ENCODE measurements at places on chromosomes 16 and 17. TPM values are rescaled to one million over a fixed set of nuclear protein-coding genes. Genes with fewer than 3 reads are reported as not detected.

- H3K27ac ChIP-seq = peak overlapping the region; percentile 69
- no peak overlapping the region for H3K4me3 ChIP-seq
- H3K36me3 ChIP-seq = no peaks in the 10 kb centered on the region
Observed at GRCh38 chr17:66459811-66460270, 157.4 kb downstream of the PRKCA start.

GRCh38 chr16:80664786-80665185 is 124.0 kb downstream of the DYNLRB2 start:
- no peak overlapping the region for H3K27ac ChIP-seq
- no peak overlapping the region for H3K4me3 ChIP-seq
- no peaks in the 10 kb centered on the region for H3K36me3 ChIP-seq
- H3K27me3 ChIP-seq = no peaks in the 10 kb centered on the region

GRCh38 chr16:72105978-72106377 is 12.3 kb downstream of the DHX38 start:
- no peaks in the 10 kb centered on the region for H3K27me3 ChIP-seq
- H3K4me3 ChIP-seq = no peak overlapping the region
- no peak for DNase-seq
- H3K4me1 ChIP-seq = no peaks in the 10 kb centered on the region
- H3K27ac ChIP-seq = no peak overlapping the region

- peaks cover 4% of the 10 kb centered on the region for H3K27me3 ChIP-seq
- H3K27ac ChIP-seq = no peak overlapping the region
- no peak for DNase-seq
- H3K4me1 ChIP-seq = no peaks in the 10 kb centered on the region
- no peak overlapping the region for H3K4me3 ChIP-seq
- H3K36me3 ChIP-seq = no peaks in the 10 kb centered on the region
Observed at GRCh38 chr17:60145006-60145935, 4.5 kb upstream of the CA4 start.

DNA sequence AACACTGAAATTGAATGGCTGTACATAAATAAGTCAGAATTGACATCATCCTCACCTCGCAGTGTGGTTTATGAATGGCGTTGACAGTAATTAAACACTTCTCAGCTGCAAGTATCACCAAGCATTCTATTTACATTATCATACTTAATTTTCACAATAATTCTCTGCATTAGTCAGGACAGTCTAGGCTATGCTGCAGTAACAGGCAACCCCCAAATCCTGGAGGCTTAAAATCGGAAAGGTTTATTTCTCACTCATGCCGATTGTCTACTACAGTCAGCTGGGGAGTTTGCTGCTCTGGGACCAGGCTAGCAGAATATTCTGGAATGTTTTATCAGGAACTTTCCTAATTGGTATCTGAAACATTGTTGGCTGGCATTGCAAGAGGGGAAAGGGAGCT is 493.2 kb upstream of the ERCC4 start:
- no peaks in the 10 kb centered on the region for H3K27me3 ChIP-seq
- H3K27ac ChIP-seq = no peak overlapping the region
- H3K36me3 ChIP-seq = no peaks in the 10 kb centered on the region
- H3K4me1 ChIP-seq = no peaks in the 10 kb centered on the region
- H3K4me3 ChIP-seq = no peak overlapping the region
- no peak for DNase-seq

DNA sequence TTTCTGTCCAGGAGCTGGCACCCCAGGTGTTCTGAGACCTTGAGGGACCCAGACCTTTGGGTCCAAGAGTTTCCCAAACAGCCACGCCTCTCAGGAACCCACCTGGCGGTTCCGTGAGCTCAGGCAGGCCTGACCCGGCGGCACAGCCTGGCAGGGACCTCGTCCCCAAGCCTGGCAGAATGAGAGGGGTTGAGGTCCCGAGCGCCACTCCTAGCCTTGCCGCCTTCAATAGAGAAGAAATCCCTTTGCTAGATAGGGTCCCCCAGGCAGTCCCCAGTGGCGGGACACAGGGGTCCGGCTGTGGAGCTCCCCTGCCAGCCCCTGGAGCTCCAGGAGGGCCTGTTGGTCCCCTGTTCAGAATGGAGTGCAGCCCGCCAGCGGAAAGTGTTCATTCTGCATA is 10.5 kb upstream of the CLEC18A start:
- no peak overlapping the region for H3K27ac ChIP-seq
- H3K4me3 ChIP-seq = no peak overlapping the region
- DNase-seq = peak; percentile 29
- H3K27me3 ChIP-seq = no peaks in the 10 kb centered on the region
- H3K36me3 ChIP-seq = no peaks in the 10 kb centered on the region
- no peaks in the 10 kb centered on the region for H3K4me1 ChIP-seq

GRCh38 chr16:50480206-50480605 is 68.0 kb upstream of the NKD1 start:
- no peaks in the 10 kb centered on the region for H3K4me1 ChIP-seq
- H3K27me3 ChIP-seq = no peaks in the 10 kb centered on the region
- no peak for DNase-seq

DNA sequence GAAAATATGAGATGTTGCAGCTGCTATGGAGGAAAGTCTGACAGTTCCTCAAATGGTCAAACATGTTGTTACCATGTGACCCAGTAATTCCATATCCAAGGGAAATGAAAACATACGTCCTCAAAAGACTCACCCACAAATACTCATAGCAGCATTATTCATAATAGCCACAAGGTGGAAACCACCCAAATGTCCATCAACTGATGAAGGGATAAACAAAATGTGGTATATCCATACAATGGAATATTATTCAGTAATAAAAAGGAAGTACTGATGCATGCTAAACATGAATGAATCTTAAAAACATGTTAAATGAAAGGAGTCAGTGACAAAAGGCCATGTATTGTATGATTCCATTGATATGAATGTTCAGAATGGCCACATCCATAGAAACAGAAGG is 140.2 kb downstream of the PITPNC1 start:
- no peak overlapping the region for H3K4me3 ChIP-seq
- no peak overlapping the region for H3K27ac ChIP-seq
- peaks cover 3% of the 10 kb centered on the region for H3K4me1 ChIP-seq
- no peaks in the 10 kb centered on the region for H3K27me3 ChIP-seq

GRCh38 chr17:63629627-63630026 is 7.4 kb downstream of the MAP3K3 start:
- H3K4me3 ChIP-seq = no peak overlapping the region
- DNase-seq = no peak
- H3K4me1 ChIP-seq = peaks cover 3% of the 10 kb centered on the region
- H3K27me3 ChIP-seq = no peaks in the 10 kb centered on the region
- H3K36me3 ChIP-seq = no peaks in the 10 kb centered on the region

- H3K27me3 ChIP-seq = no peaks in the 10 kb centered on the region
- H3K36me3 ChIP-seq = no peaks in the 10 kb centered on the region
- H3K4me1 ChIP-seq = peaks cover 2% of the 10 kb centered on the region
- no peak overlapping the region for H3K4me3 ChIP-seq
Observed at GRCh38 chr17:4204190-4204589, 59.6 kb downstream of the ANKFY1 start.

DNA sequence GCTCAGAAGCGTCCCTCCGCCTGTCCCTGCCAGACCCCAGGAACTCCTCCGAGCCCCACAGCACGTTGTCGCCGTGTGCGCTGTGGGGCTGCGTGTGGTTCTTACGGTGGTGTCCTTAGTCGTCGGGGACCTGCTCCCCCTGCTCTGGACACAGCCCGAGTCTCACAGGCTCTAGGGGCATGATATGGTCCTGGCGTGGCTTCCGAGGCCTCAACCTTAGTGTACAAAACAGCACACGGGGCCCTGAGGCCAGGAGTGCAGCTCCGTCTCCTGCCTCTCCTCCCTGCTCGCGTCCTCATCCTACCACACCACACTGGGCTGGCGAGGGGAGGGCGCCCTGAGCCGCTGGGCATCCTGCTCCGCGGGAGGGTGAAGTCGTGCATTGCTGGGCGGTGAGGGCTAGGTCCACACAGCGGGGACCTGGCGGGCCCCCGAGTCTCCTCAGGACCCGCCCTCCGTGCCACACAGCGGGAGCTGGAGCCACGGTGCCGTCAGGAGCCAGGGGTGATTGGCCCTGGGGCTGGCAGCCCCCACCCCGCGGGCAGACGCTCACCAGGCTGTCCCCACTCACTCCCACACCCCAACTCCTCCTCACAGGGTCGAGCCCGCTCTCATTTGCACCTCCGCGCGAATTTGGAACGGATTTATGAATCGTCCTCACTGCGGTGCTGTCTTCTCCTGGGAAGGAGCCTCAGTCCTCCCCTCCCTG is 1.2 kb upstream of the MAFG start:
- DNase-seq = no peak
- H3K27ac ChIP-seq = no peak overlapping the region
- H3K4me3 ChIP-seq = peak overlapping the region; percentile 92

DNA sequence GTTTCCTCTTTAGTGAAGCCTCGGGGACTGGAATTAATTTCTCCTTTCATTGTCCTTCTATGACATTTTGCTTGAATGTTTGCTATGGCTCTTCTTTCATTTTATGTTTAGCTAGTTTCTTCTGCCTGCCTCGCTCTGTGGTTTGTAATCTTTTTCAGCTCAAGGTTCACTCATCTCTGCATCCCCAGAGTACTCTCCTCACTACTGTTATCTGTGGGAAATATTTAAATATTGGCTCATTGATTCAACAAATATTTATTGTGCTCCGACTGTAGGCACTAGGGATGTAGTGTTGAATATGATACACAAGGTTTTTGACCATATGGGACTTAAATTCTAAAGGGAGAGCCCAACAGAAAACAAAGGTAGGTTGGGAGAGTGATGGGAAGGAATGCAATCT is 195.9 kb downstream of the PHKB start:
- no peaks in the 10 kb centered on the region for H3K27me3 ChIP-seq
- H3K4me1 ChIP-seq = no peaks in the 10 kb centered on the region
- no peak overlapping the region for H3K27ac ChIP-seq
- H3K4me3 ChIP-seq = no peak overlapping the region

GRCh38 chr16:66245072-66245471 is 121.4 kb upstream of the CDH5 start:
- H3K27ac ChIP-seq = no peak overlapping the region
- no peak overlapping the region for H3K4me3 ChIP-seq
- H3K27me3 ChIP-seq = no peaks in the 10 kb centered on the region
- peaks cover 3% of the 10 kb centered on the region for H3K4me1 ChIP-seq

GRCh38 chr16:57634171-57634570 is 5.7 kb downstream of the ADGRG1 start:
- DNase-seq = no peak
- no peak overlapping the region for H3K27ac ChIP-seq
- H3K4me1 ChIP-seq = no peaks in the 10 kb centered on the region
- H3K27me3 ChIP-seq = no peaks in the 10 kb centered on the region

GRCh38 chr16:78176435-78176834 is 77.0 kb downstream of the WWOX start:
- H3K27me3 ChIP-seq = no peaks in the 10 kb centered on the region
- H3K36me3 ChIP-seq = no peaks in the 10 kb centered on the region
- no peak overlapping the region for H3K4me3 ChIP-seq
- DNase-seq = no peak

DNA sequence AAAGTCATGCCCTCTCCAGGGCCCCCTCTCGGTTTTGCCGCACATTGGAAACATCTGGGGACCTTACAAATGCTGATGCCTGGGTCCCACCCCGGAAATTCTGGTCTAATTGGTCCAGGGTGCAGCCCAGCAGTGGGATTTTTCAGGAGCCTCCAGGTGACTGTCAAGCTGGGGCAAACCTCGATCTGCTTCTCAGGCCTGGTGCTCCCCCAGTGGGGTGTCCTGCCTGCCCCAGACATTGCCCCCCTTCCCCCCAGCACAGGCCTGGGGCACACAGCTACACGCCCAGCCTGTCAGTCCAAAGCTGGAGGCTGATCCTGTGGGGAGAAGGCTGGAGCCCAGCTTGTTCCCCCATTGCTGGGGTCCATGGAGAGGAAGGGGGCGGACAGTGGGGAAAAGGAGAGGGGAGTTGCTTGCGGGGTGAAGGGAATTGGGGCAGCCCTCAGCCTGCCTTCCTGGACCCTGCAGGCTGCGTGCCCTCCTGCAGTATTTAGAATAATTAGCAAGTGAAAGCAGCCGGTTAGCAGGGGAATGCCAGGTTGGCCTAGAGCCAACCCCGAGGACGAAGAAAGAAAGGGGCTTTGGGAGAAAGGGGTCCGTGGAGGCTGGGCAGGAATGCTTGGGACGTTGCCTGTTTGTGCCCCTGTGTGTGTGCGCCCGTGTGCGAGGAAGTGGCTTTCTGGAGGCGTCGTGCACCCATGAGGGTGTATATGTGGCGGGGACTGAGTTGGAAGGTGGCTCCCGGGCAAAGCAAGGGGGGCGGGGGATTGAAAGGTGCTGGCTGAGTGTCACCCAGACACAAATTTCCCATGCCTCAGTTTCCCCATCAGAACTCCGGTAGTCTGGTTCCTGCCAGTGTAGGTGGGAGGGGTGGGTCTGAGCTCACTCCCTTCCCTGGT is 5.9 kb downstream of the FOXJ1 start:
- DNase-seq = no peak
- no peaks in the 10 kb centered on the region for H3K36me3 ChIP-seq
- H3K4me3 ChIP-seq = no peak overlapping the region
- peaks cover 2% of the 10 kb centered on the region for H3K27me3 ChIP-seq
- peaks cover under 1% of the 10 kb centered on the region for H3K4me1 ChIP-seq

DNA sequence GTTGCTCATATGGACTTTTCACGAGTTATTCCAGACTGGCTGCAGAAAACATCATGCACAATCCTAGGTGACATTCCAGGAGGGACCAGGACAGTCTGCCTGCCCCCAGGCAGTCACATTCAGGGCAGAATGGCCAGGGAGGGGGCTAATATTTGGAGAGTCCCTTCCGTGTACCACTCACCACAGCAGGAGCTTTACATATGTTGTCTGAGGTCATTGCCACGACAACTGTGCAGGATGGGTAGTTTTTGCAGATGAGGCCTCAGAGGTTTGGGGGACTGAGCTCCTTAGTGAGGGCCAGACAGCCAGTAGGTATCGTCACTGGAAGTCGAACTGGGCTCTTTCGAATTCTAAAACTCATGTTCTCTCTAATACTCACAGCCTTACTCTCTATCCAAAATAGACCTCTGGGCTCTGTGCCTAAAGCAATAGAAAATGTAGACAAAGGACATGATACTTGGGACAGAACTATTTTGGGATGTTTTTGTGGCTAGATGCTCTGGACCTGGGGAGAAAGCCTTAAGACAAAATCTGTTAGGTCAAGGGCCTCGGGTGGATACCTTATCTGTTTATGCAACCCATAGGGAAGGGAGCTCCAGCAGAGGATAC is 338.5 kb downstream of the MAF start:
- H3K4me1 ChIP-seq = peaks cover 1% of the 10 kb centered on the region
- H3K36me3 ChIP-seq = no peaks in the 10 kb centered on the region
- H3K27ac ChIP-seq = no peak overlapping the region

GRCh38 chr16:468068-468821 is 42.8 kb downstream of the RAB11FIP3 start:
- H3K27ac ChIP-seq = no peak overlapping the region
- H3K27me3 ChIP-seq = no peaks in the 10 kb centered on the region
- no peak for DNase-seq

GRCh38 chr16:30556125-30556473 is 2.1 kb downstream of the ZNF764 start:
- no peaks in the 10 kb centered on the region for H3K4me1 ChIP-seq
- H3K36me3 ChIP-seq = no peaks in the 10 kb centered on the region
- no peaks in the 10 kb centered on the region for H3K27me3 ChIP-seq
- no peak overlapping the region for H3K4me3 ChIP-seq
- no peak overlapping the region for H3K27ac ChIP-seq

- H3K4me1 ChIP-seq = no peaks in the 10 kb centered on the region
- no peaks in the 10 kb centered on the region for H3K27me3 ChIP-seq
- no peak overlapping the region for H3K27ac ChIP-seq
- H3K36me3 ChIP-seq = no peaks in the 10 kb centered on the region
Observed at GRCh38 chr16:53605831-53606400, 97.7 kb downstream of the RPGRIP1L start.

The MYH1 gene
- total RNA-seq = not detected

The TP53TG3E gene
- not detected for total RNA-seq

The STAC2 gene
- total RNA-seq = 1.2 TPM

The CNTD1 gene
- total RNA-seq = 0.30 TPM

The KRTAP3-2 gene
- not detected for total RNA-seq

The FBF1 gene
- total RNA-seq = 7.5 TPM
